Suprapubic skin (tissue), 4 donors: ENCODE measurements at places on chromosomes 2 and 18.
A peak's percentile ranks its signal among the peaks of the same experiment; 100 is the strongest.

DNA sequence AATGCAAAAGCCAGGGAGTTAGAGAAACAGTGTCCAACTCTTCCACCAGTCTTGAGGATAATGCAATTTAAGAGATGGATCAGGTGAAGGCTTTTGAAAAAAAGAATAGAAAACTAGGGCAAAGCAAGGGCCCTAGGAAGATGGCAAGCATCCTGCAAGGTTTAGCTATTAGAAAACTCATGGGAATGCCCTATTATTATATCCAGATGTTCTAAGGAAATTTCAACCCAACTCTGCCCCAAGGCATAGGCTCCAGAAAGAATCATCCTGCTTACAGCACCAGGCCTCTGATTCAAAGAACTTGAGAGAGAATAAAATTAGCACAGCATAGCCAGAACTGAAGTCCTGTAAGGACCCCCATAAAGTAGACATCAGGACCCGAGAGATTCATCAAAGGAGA is 68.1 kb downstream of the EN1 start:
- DNase-seq = no peak

DNA sequence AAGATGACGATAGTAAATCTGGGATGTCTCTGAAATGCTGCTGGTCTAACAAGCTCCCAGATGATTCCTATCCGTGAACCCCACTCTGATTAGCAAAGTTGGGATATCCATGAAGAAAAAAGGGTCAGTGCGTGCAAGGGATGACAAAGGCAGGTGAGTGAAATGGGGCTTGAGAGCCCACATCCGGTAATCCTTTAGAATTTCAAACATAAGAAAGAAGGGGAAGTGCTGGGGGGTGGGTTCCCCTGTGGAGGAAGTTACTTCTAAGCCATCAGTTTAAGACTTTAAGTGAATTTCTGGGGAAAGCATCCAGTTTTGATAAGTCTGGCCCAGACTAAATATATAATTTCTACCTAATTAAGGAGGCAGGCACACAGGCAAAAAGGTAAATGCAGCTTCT is 209.5 kb downstream of the DPP10 start:
- DNase-seq = no peak

DNA sequence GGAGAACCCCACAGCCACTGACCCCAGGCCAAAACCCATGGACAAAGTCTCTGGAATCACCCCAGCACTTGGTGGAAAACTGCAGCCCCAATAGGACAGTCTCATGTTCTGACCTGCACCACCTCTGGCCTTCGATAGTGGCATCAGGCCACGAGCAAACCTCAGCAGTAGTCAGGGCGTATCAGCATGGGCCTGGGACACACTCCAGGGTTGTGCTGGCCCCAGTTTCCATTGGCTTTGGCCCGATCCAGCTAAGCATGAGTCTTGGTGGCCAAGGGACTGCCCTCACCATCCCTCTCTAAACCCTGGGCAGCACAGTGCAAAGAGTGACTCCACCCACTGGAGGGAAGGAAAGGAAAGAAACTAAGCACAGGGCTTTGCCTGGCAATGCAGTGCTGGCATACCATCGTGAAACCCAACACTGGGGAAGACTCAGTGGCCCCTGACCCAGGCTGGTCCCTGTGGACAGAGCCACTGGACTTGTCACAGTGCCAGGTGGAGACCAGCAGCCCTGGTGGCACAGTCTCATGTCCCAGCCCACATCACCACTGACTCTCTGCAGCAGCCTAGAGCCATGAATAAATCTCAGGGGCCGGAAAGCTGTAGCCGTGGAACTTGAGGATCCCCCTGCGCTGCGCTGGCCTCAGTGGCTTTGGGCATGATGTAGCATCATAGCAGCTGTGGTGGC is 46.3 kb downstream of the ZNF519 start:
- DNase-seq = no peak

GRCh38 chr2:184463102-184463865 is 135.0 kb upstream of the ZNF804A start:
- DNase-seq = no peak

DNA sequence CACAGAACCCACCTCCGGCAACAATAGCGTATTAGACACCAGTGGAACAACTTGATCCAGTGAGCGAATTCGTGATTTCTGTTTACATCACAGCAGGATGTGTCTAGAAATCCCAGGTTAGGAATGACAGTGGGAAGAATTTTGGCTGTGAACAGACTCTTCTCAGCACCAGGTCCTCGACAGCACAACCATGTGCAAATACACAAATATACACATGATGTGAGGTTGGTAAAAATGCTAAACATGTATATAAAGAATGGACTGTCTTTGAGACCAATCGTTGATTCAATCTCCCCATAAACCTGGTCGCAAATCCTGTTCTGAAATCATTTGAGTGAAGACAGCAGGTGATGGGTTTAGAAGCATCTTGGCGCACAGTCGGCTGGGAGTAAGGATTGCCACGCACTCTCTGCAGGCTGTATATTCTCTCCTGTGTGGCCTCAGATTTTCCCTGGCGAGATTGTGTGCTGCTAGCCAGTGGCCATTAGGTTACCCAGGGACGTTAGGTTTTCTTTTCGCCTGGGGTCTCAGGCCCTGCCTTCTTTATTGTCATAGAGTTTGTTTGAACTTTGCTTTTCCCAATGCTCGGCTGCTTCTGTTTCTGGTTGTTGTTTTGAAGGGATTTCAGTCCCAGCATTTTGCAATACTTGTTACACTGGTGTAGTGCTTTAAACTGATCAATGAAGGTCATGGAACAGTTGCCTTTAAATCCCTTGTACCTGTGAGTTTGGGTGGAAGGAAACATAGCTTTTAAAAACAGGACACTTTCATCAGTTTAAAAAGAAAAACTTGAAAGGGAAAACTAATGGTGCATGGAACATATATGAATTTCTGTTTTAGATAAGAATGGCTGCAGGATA is 147.3 kb downstream of the ALPK2 start:
- DNase-seq = no peak

DNA sequence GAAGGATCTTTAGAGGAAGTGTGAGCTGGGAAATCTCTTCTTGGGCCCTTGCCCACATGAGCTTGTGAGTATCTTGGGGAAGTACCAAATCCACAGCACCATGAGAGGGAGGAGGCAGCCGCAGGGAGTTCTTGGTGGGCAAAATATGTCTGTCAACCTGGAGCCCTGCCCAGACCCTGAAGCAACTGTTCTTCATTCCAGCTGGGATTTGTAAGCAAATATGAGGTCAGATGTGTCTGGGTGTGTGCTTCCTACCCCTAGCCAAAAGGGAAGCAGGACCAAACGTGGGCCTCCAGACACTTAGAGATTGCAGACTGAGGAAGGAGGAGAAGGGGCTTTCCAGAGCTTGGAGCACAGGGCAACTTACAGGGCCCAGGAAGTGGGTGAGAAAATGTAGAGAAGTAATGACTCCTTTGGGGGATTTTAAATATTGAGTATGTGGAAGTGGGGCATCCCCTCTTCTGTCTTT is 41.9 kb downstream of the TMEM247 start:
- DNase-seq = peak; percentile 93
